ENCODE measurements at places on chromosomes 4 and X. TPM values are rescaled to one million over a fixed set of nuclear protein-coding genes. Genes with fewer than 3 reads are reported as not detected.

MAP7D2 gene
- polyA plus RNA-seq = 3.0 TPM

MAGEC2 gene
- polyA plus RNA-seq = not detected

SMIM43 gene
- polyA plus RNA-seq = 0.55 TPM

ADRA2C gene
- 8.0 TPM for polyA plus RNA-seq

EGFL6 gene
- 29.4 TPM for polyA plus RNA-seq

SSX2 gene
- polyA plus RNA-seq = not detected

ZNF711 gene
- 70.4 TPM for polyA plus RNA-seq

ALAS2 gene
- polyA plus RNA-seq = 234 TPM

MGARP gene
- 0.53 TPM for polyA plus RNA-seq

FHIP1A gene
- polyA plus RNA-seq = 5.8 TPM

FGF2 gene
- 9.3 TPM for polyA plus RNA-seq

ARHGEF6 gene
- 11.7 TPM for polyA plus RNA-seq

SUV39H1 gene
- 5.4 TPM for polyA plus RNA-seq

MAGEB2 gene
- not detected for polyA plus RNA-seq

SCML1 gene
- 28.4 TPM for polyA plus RNA-seq

GYG2 gene
- polyA plus RNA-seq = 13.1 TPM

GAB3 gene
- polyA plus RNA-seq = 2.2 TPM

SSX2B gene
- polyA plus RNA-seq = not detected

SRPX gene
- 11.7 TPM for polyA plus RNA-seq

CDKL2 gene
- 0.68 TPM for polyA plus RNA-seq

KCTD8 gene
- 0.46 TPM for polyA plus RNA-seq

CXCL1 gene
- polyA plus RNA-seq = not detected

ARAP2 gene
- polyA plus RNA-seq = 7.4 TPM

FOXO4 gene
- polyA plus RNA-seq = 22.0 TPM

DGAT2L6 gene
- not detected for polyA plus RNA-seq

GNRHR gene
- 1.0 TPM for polyA plus RNA-seq

CTAG1A gene
- polyA plus RNA-seq = not detected

FAT1 gene
- 231 TPM for polyA plus RNA-seq

GABRA4 gene
- polyA plus RNA-seq = 0.09 TPM

VEGFD gene
- 0.59 TPM for polyA plus RNA-seq

S100G gene
- polyA plus RNA-seq = not detected

SORBS2 gene
- polyA plus RNA-seq = 23.3 TPM

CCDC120 gene
- 9.5 TPM for polyA plus RNA-seq

MAOA gene
- polyA plus RNA-seq = 21.1 TPM

GNL3L gene
- polyA plus RNA-seq = 13.8 TPM

ZCCHC18 gene
- 4.3 TPM for polyA plus RNA-seq

CISD2 gene
- 50.3 TPM for polyA plus RNA-seq

CT45A5 gene
- polyA plus RNA-seq = not detected

FABP2 gene
- 1.2 TPM for polyA plus RNA-seq

FRG2 gene
- polyA plus RNA-seq = not detected

SPACA5 gene
- polyA plus RNA-seq = not detected

PDGFRA gene
- 294 TPM for polyA plus RNA-seq

GRIA2 gene
- 1.7 TPM for polyA plus RNA-seq

LUZP4 gene
- not detected for polyA plus RNA-seq

PACRGL gene
- polyA plus RNA-seq = 26.0 TPM

LRRC66 gene
- polyA plus RNA-seq = 0.82 TPM

ARMCX1 gene
- 56.1 TPM for polyA plus RNA-seq

SLITRK4 gene
- 21.4 TPM for polyA plus RNA-seq

TCEAL6 gene
- 0.29 TPM for polyA plus RNA-seq

TBX22 gene
- 3.9 TPM for polyA plus RNA-seq

TCEAL5 gene
- polyA plus RNA-seq = 21.7 TPM

PNMA3 gene
- 14.4 TPM for polyA plus RNA-seq

CSTF2 gene
- 15.8 TPM for polyA plus RNA-seq

ADH4 gene
- 0.17 TPM for polyA plus RNA-seq

All from left renal pelvis (tissue), 4 donors.